ENCODE measurements at places on chromosomes 2 and 18.
A peak's percentile ranks its signal among the peaks of the same experiment; 100 is the strongest.

GRCh38 chr2:167924556-167924955 is 322.8 kb downstream of the STK39 start:
- no peak for DNase-seq

GRCh38 chr2:45275242-45275805 is 266.1 kb upstream of the SIX2 start:
- DNase-seq, result no peak

DNA sequence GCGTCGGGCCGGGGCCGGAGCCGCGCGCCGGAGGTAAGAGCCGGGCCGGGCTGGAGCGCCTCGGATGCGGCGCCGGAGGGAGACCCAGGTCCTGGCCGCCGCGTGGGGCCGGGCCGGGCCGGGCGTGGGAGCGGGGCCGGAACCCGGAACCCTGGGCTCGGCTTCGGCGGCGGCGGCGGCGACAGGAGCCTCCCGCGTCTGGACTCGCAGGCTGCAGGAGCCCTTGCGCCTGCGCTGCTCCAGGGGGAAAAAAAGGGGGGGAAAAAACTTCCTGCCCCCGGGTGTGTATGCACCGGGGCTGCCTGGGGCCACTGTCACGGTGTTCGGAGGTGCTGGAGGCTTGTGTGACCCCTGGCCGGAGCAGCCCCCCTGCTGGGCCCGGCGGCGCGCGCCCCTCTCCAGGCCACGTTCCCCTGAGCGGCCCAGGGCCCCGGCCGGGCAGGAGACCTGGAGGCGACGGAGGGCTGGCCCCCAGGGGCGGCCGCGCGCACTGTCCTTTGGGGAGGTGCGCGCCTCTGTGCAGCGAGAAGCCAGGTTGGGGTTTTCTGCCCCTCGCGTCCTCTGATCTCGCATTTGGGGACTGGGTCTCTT is 864 bp downstream of the KLHL29 start:
- peak; percentile 69 for DNase-seq

DNA sequence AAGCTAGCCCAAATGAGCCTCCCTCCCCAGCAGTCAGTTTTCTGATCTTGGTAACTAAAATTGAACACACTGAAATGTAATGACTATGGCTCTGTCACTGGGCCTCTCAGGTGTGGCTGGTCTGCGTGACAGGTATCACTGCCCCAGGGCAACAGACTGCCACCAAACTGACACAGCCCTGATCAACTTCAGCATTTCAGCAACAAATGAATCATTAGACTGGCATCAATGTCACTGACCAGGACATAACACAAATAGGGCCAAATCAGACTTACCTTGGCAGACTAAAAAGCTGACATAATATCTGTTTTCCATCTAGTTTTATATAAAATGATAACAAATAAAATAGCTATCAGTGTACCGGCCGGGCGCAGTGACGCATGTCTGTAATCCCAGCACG is 290.8 kb upstream of the CHAC2 start:
- DNase-seq, result no peak

GRCh38 chr2:214989187-214989586 is 149.2 kb downstream of the ABCA12 start:
- no peak for DNase-seq

- DNase-seq, result no peak
Measured at GRCh38 chr2:162573288-162573687, 229.4 kb downstream of the GCA start.

GRCh38 chr2:39568116-39568515 is 97.6 kb upstream of the TMEM178A start:
- no peak for DNase-seq

DNA sequence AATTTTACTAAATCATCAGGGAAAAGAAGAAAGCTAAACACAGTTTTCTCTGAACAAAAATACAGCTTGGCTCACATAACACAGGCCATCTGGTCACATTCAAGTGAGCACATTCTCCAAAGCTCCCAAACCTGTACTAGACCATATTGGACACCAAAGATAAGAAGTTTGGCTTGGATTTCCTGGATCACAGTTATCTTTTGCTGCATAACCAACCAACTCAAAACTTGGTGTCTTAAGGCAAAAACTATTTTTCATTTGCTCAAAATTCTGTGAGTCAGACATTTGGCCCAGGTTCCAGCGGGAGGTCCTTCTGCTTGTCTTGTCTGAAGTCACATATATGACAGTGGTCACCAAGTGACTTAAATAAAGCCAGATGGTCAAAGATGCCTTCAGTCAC is 83.2 kb downstream of the GYPC start:
- no peak for DNase-seq

DNA sequence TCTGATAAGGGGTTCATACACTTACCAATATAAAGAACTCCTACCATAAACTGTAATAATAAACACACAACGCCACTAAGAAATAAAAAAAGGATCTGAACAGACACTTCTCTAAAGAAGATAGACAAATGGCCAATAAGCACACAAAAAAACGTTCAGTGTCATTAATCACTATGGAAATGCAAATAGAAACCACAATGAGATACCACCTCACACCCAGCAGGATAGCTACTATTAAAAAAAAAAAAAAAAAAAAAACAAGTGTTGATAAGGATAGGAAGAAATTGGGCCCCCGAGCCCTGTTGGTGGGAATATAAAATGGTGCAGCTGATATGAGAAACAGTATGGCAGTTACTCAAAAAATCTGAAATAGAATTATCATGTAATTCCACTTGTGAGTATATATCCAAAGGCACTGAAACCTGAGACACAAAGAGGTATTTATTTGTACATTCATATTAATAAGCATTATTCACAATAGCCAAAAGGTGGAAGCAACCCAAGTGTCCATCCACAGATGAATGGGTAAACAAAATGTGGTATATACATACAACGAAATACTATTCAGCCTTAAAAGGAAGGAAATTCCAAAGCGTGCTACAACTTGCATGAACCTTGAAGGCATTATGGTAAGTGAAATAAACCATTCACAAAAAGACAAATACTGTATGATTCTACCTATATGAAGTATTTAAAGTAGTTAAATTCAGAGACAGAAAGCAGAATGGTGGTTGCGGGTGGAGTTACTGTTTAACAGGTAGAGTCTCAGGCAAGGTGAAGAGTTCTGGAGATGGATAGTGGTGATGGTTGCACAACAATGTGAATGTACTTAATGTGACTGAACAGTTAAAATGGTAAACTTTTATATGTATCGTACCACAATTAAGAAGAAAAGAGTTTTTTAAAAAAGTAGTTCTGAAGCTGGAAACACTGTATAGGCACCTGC is 17.9 kb downstream of the REV1 start:
- no peak for DNase-seq

DNA sequence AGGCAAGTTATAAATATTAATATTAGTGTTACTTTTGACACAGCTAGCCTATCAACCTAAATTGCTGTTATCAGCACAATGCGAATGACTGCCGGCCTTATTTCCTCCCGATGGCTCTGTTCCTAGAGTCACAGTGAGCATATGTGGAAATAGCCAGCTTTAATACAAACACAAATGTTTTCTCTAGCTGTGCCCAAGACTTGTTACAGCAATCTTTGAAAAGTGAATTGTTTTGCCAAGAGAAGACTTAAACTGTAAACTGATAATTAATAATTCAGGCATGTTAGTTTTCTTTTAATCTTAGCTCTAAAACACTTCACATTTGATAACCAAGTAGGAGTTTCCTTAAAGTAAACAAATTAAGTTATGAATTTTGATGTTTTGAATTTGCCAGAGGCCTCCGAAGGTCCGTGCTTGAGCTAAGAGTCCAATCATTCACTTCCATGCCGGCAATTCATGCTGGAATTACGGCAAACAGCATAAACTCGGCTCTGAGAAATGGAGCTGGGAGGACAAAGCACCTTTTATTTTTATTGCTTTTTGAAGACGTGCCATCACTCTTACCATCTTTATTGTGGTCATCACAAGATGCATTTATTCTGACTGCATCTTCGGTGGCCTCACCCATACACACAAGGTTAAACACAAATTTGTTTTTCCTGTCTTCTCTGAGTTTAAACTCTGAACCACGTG is 184.5 kb upstream of the CWC22 start:
- no peak for DNase-seq

DNA sequence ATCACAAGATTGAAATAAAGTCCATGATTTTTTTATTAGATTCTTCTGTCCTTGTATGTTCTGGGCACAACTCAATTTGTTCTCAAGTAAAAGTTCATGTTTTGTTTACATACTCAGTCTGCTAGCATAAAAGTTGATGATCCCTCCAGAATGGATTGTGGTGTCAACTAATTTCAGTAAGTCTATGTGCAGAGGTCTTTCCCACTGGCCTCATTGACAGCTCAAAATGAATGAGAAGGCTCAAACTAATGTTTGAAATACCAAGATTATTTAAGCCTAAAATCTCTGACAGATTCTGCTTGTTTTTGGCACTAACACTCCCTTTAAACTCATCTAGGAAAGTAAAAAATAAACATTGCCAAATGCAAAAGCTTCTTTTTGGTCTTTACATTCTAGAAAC is 561.2 kb upstream of the CNTNAP5 start:
- no peak for DNase-seq

- no peak for DNase-seq
Measured at GRCh38 chr18:58886431-58886830, 21.8 kb downstream of the ZNF532 start.

DNA sequence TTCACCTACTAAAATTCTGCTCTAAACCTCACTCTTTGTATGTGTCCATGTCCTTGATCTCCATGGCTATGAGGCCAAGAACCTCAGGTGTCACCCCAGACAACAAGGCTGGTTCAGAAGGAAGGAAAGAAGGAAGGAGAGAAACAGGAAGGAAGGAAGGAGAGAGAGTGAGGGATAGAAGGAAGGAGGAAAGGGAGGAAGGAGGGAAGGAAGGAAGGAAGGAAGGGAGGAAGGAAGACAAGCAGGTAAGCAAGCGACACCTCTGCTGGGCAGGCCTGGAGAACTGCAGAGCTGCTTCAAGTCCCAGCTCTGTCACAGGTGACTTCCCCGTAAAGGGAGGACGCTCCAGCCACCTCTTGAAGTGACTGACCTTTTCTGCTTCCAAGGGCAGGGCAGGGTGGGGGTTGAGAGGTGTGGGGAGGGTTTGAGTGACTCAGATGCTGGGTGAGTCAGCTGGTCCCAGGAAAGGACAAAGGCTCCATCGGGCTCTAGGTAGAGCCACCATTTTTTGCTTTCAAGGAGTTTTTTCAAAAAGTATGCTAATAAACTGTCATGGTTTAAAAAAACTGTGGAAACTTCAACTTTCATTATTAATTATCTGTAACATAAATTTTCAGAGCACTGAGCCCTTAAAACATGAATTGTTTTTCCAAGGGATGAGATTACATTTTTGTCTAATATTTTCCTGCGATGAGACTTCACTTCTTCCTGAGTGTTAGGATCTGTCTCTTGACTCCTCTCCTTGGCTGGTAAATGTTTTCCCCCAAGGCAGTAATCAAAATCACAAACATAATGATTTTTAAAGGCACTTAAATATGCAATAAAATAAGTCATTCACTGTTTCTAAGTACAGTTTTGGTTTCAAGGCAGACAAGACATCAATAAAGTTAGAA is 90.1 kb upstream of the L3MBTL4 start:
- DNase-seq, result no peak

GRCh38 chr2:14828223-14828622 is 195.7 kb downstream of the LRATD1 start:
- DNase-seq, result no peak

DNA sequence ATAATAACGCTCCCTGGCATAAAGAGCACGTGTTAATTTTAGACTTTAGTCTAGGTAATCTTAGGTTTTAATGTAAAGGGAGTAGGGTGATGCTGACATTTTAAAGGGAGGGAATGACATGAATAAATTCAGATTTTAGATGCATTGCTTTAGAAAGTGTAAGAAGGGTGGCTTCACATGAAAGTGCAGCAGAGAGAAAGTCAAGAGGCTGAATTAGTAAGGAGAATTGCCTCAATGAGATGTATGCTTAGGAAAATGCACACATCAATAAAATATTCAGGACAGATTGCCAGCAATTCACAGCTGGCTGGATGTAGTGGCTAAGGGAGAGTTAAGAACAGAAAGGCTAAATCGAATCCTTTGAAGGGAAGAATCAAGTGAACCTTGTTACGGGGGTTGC is 165.5 kb upstream of the CDH19 start:
- DNase-seq, result no peak

DNA sequence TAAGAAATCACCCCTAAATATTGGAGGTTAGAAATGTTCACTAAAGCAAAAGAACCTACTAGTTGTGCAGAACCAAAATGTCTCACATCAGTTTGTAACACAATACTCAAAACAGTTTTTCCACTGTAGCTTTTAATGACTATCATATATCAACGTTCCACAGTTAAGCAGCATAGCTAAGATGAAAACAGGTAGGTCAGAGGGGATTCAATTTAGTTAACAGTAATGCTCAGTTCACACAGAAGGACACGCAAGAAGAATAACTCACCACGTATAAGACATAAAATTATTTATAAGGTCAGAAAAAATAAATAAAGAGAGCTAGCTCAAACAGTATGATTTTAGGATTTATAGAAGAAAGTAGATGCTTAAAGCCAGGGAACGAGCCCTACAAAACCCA is 118.9 kb upstream of the CCDC150 start:
- DNase-seq, result no peak

- no peak for DNase-seq
Measured at GRCh38 chr18:63575681-63576080, 11.5 kb upstream of the SERPINB13 start.

GRCh38 chr18:43175257-43175656 is 59.8 kb upstream of the RIT2 start:
- no peak for DNase-seq

GRCh38 chr2:231717281-231718171 is 9.2 kb downstream of the PTMA start:
- peak; percentile 58 for DNase-seq

DNA sequence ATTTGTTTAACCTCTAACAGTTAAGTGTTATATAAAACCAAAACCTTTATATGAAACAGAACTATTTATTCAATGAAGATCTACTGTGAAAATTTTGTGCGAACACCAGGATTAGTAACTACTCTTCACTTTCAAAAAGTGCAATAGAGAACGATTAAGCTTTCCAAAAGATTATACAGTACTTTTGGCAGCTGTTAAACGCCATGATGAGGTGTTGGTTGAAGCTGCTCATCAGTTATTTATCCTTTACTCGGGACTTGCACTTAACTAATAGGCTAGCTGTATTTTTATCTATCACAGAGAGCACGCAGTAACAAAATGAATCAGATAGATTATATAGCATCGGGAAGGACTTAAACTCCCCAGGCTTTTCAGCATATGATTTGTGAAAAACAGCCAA is 113.6 kb downstream of the GCA start:
- no peak for DNase-seq

DNA sequence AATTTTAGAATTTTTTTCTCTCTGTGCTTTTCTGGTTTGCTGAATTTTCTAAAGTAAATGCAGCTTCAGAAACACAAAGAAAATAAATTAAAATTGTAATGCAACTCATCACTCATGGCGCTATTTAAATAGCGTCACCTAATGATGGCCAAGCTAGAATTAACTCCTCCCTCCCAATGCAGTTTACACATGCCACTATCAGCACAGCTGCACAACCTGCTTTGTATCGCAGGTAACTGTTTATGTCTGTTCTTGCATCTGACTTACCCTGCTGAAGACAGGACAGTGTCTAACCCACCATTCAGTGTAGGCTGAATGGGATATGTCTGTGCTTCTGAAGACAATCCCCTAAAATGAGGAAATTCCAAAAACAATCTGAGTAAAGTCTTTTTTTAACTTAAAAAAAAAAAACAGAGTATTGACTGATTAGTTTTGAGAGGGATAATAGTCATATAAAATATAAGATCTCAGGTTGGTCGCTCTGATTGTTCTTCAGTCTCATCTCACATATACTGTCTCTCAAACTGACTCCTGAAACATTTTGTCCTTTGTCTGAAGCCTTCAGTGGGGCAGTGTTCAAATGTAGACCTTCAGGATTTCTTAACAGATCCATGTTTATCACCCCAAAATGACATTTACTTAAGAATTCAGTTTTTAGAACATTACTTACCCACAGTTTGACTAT is 271.4 kb downstream of the ZEB2 start:
- no peak for DNase-seq

Data from D341Med (cell line).